ENCODE measurements at places on chromosomes 7 and 10.
A peak's percentile ranks its signal among the peaks of the same experiment; 100 is the strongest.

DNA sequence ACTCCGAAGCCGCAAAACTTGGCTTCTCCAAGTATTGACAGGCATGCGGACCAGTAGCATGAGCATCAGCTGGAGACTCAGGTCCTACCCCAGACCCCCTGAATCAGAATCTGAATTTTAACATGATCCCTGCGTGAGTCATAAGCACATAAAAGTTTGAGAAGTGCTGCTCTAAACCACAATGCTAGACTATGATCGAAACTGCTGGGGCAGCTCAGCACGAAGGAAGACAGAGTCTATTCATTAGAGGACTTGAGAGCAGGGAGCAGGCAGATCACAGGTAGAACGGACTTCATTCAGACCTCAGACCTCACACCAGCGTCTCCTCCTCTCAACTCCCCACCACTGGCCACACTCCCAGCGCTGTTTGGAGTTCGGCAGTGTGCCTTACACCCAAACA, 16.9 kb downstream of the CAMK2G start:
- no peak for DNase-seq

DNA sequence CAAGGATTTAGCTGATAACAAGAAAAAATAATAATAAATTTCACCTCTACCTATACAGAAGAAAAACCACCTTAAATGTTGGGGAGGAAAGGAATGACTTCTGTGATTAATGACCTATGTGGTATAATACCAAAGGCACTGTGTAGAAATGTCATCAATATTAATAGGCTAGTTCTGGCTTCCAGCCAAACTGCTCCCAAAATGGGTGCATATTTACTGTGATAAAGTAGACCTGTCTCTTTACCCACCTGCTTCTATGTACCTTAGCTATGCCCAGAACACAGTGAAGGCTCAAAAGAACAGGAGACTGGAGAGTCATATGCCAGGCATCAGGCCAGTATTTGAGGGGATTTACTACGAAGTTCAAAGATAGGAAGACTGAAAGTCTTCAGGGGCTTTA, 76.0 kb downstream of the ATE1 start:
- DNase-seq: no peak

GRCh38 chr10:119333146-119333792, 125.9 kb downstream of the GRK5 start:
- peak; percentile 57 for DNase-seq

GRCh38 chr7:147296986-147297385, 1180.4 kb downstream of the CNTNAP2 start:
- DNase-seq: no peak

DNA sequence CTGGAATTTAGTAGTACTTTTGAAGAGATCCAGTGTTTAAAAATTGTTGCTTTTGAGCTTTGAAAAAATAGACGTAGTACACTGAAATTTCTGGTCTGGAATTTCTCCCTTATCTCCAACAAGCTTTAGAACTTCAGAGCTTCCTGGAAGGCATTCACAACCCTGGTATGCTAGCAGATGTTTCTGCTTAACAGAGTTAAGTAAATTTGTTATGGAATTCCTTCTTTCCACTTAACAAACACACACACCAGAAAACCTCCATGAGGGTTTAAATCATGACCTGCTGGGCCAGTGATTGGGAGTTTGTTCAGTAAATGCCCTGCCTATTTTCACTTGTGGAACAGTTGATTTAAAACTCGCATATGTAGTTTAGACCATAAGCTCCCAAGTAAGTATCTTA, 13.7 kb downstream of the ASB15 start:
- DNase-seq: no peak

DNA sequence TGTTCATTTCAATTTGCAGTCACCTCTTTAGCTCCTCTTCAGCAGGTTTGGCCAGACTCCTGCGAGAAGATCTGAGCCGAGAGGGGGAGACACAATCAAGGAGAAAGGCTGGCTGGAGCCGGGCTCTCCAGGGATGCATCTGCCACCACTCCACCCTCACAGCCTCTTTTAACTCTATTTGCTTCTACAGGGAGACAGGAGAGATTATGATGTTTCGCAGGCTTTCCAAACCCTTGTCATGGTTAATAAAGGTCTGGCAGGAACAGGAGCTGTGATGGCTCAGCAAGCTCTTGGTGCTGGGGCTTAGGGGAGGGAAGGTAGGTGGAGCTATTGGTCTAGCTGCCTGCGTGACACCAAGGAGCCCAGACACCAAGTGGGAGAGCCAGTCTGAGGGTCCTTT, 448.1 kb upstream of the PODXL start:
- DNase-seq: peak; percentile 10

- peak; percentile 51 for DNase-seq
Measured at GRCh38 chr10:2222631-2223030, 485.3 kb upstream of the ADARB2 start.

DNA sequence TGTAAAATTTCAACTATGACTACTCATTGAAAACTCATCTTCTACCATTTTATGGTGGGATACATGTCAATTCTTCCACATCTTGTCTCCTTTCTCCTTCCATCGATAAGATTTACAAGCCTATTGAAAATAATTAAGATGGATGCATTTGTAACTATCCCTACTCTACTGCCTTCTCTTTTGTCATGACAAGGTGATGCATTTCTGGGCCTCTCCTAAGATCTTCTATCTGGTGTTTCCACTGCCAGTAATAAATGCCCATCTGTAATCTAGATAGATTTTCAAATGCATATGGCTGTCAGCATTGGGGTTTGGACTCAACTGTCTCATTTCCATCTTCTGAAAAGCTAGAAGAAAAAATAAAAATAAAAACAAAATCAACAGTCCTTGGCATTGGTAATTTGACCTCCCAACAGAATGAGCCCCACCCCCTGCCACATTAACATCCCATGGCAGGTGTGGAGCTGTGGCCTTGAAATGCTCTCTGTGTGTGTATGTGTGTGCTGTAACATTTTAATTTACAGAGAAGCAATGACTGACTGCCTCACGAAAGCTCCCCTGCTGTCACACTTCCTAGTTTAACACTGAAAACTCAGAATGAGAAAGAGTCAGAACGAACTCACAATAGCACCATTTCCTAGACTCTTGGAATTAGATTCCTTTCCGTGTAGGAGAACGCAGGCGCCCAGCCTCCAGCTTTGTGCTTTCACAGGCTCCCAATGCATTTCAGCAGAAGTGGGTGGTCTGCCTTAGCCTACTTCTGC, 74.2 kb downstream of the RHOBTB1 start:
- no peak for DNase-seq

DNA sequence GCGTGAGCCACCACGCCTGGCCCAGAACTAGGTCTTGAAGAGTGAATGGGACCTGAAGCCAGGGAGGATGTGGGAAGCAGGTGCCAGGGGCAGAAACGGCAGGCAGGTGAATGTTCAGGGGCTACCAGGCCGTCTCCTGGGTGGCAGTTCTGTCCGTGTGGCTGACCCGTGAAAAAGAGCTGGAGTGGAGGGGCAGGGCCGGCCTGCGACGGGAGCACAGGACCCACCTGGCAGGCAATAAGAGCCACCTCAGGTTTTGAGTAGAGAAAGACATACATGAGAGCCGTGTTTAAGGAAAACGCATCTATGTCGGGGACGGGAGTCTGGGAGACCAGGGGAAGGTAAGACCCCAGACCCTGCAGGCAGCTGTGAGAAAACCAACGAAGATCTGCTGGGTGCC, 70.7 kb upstream of the ATP6V0A4 start:
- no peak for DNase-seq

DNA sequence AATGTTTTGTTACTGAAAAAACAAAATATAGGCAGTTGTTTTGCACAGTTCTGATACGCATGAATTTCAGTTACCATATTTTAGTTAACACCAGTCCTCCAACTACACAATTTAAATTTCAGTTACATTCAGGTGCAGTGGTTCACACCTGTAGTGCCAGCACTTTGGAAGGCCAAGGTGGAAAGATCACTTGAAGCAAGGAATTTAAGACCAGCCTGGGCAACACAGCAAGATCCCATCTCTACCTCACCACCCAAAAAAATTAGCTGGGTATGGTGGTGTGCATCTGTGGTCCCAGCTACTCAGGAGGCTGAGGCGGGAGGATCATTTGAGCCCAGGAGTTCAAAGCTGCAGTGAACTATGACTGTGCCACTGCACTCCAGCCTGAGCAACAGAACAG, 45.3 kb downstream of the ABI1 start:
- DNase-seq: no peak

GRCh38 chr7:44104860-44105771, 971 bp downstream of the AEBP1 start:
- peak; percentile 59 for DNase-seq

DNA sequence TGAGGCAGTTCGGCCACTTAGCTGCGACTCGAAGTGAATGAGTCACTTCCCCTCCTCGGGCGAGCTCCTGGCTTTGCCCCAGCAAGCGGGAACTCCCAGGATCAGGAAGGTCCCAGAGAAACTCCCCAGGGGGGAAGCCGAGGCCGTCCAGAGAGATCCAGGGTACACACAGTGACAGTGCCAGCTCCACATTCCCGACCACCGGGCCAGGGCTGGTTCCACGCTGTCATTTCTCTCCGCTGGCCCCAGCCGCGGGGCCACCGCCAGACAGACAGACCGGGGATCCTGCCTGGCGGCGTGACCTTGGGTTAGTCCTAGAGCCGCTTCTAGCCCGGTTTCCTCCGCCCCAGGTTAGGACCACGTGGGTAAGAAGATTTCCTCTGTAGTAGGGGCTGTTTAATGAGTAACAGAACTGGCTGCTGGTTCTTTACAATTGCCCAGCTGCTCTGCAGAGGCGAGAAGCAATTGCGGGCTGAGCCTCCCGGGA, 463 bp upstream of the UPP1 start:
- DNase-seq: peak; percentile 96

DNA sequence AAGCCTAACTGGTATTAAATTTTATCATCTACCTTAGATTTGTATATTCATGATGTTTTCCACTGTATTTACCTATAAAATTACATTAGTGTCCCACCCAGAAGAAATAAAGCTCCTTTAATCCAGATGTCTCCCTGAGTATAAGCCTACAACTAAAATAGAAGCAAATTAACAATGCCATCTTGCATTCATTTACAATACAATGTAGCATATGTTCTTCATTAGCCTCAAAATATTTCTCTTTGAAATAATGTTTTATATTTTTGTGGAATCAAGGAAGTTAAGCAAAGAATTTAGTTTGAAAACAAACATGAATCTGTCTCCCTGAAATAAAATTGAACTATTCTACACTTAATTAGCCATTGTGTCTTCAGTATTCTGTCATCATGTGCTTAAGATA, 112.3 kb downstream of the CACNA2D1 start:
- DNase-seq: no peak

DNA sequence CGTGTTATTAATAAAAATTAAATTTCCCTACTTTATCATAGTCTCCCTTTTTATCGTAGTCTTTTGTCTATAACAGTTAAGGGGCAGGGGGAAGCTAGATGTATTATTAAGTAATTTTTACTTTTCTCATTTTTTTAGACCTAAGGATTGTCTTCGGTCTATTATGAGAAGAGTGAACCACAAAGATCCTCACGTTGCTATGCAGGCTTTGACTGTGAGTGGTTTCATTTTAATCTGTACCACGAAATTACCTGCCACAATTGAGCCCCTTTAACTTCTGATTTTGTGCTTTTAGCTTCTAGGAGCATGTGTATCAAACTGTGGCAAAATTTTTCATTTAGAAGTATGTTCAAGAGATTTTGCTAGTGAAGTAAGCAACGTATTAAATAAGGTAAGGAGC, 40.6 kb downstream of the STAM start:
- DNase-seq: no peak

- DNase-seq: no peak
Measured at GRCh38 chr10:11493646-11494045, 117.8 kb downstream of the USP6NL start.

GRCh38 chr7:3451701-3452100, 150.6 kb downstream of the SDK1 start:
- no peak for DNase-seq

DNA sequence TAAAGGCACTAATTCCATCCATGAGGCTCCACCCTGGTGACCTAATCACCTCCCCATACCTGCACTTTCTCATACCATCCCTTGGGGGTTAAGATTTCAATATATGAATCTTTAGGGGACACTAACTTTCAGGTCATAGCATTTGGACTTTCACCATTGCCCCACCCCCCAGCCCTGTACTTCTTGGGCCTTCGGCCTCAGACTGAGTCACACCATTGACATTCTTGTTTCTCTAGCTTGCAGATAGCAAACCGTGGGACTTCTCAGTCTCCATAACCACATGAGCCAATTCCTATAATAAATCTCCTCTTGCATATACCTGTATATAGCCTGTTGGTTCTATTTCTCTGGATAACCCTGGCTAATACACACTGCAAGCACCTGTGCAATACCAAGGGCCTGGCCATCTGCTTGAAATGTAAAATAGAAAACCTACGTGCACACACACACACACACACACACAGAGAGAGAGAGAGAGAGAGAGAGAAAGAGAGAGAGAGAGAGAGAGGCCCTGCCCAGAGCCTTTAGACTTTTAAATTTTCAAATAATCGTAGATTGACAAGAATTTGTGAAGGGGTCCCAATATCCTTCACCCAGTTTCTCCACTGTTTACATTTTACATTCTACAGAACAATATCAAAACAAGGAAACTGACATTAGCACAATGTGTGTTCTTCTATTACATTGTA, 25.3 kb downstream of the ANXA8 start:
- peak; percentile 71 for DNase-seq
